Tibial nerve (tissue), 4 donors: ENCODE measurements at places on chromosomes 6 and 20. TPM values are rescaled to one million over a fixed set of nuclear protein-coding genes. Genes with fewer than 3 reads are reported as not detected.
A peak's percentile ranks its signal among the peaks of the same experiment; 100 is the strongest.

DNA sequence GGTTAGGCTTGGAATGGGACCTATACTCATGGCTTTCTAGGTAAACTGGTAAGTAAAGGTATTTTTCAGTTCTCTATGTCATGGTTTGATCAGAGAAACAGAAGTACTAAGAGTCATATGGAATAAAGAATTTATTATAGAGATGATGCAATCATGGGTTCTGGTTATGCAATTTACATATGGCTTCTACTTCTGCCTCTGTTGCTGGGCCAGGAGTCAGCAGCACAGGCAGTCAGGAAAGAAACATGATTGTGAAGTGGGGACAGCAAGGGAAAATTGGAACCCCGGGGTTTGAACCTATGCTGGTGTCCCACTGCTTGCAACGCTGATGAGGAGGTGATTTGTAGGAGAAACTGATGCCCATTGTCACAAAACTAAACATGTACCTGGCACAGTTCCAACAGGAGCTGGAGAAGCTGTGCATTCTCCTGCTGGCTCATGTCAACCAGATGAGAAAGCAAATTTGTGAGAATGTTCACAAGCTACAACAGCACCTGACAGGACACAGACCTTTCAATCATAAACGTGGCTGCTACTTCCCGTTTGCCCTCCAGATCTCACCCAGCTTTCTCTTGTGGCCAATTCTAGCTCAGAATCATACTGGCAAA, 887.1 kb downstream of the TFAP2A start:
- DNase-seq: no peak
- no peak overlapping the region for H3K27ac ChIP-seq
- H3K27me3 ChIP-seq: no peaks in the 10 kb centered on the region
- H3K4me3 ChIP-seq: no peak overlapping the region
- H3K36me3 ChIP-seq: no peaks in the 10 kb centered on the region
- no peaks in the 10 kb centered on the region for H3K4me1 ChIP-seq

DNA sequence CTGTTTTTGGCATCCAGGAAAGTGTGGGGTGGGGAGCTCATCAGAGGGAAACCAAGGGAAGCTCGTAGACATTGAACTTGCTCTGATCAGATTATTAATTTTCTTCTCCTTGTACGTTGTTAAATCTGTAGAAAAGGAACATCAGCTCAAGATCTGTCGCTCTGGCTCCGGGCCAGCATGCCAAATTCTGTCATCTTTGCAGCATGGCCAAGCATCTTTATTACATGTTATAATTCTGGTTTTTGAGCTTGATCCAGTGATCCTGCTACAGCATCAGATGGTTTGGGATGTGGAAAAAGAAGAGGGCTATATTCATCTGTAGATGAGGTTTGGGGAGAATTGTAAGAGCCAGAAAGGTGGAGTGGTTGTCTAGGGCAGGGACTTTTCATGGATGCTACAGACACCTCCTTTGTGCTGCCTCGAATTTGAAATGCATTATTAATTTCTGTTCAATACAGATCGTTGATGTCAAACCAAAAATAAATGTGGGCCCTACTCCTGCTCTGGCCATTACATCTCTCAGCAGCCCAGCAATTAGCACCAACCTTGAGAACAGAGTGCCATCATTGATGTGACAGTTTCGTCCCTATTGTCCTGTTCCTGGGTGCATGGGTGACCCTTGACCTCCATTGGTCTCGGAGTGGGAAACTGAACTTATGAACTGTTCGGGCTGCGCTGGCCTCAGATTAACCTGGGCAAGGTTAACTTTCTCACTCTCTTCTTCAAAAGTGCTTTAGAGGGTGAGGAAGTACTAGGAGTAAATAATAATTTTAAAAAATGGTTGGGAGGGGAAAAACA, 250.8 kb downstream of the SOX4 start:
- peaks cover 37% of the 10 kb centered on the region for H3K4me1 ChIP-seq
- DNase-seq: no peak
- H3K27me3 ChIP-seq: no peaks in the 10 kb centered on the region
- H3K36me3 ChIP-seq: no peaks in the 10 kb centered on the region
- no peak overlapping the region for H3K4me3 ChIP-seq
- H3K27ac ChIP-seq: no peak overlapping the region

GRCh38 chr6:34232901-34233300, 3.8 kb upstream of the HMGA1 start:
- no peak overlapping the region for H3K27ac ChIP-seq
- H3K4me1 ChIP-seq: peaks cover 26% of the 10 kb centered on the region
- H3K36me3 ChIP-seq: no peaks in the 10 kb centered on the region

DPPA5 gene
- total RNA-seq: not detected

TMEM244 gene
- total RNA-seq: not detected

GRCh38 chr6:147990159-147990558, 352.5 kb upstream of the SASH1 start:
- no peaks in the 10 kb centered on the region for H3K36me3 ChIP-seq
- no peak for DNase-seq
- no peaks in the 10 kb centered on the region for H3K4me1 ChIP-seq
- no peak overlapping the region for H3K4me3 ChIP-seq
- no peak overlapping the region for H3K27ac ChIP-seq
- no peaks in the 10 kb centered on the region for H3K27me3 ChIP-seq

DNA sequence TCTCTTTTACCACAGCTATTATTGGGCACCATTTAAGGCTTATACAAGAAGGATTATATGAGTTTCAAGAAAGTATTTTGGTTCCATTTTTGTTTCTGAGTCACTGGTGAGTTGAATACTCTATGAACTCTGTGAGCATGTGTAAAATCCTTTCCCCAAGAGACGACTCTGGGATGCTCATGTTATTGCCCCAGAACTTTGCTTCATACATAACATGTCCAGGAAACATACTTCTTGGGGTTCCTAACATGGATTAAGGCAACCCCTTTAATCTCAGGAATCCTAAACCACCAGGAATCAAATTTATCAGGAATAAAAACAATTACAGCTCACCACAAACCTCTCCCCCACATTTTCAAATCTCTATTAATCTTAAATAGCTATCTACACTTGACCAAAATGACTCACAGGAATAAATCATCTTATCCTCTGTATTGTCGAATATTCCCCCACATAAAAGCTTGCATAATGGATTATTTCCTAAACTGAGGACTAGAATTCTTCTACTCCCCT, 117.5 kb upstream of the COL21A1 start:
- no peak overlapping the region for H3K4me3 ChIP-seq
- peaks cover 16% of the 10 kb centered on the region for H3K4me1 ChIP-seq
- no peaks in the 10 kb centered on the region for H3K36me3 ChIP-seq

DNA sequence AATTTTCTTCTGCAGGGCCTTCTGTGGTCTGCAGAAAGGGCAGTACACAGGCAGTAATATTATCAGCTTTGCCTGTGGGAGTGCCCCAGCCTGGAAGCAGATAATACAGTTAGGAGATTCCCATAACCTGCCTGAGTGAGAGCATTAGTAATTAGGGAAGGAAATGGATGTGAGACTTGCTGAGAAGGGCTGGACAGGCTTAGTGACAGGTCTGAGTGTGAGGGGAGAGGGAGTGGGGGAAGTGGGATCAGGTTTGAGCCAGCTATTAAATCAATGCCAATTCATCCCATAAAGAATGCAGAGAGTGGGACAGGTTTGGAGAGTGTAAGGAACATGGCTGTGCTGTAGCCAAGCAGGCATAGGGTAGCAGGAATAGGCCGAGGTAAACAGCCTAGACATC, 10.1 kb upstream of the CFAP206 start:
- no peak overlapping the region for H3K4me3 ChIP-seq
- no peak for DNase-seq
- no peaks in the 10 kb centered on the region for H3K4me1 ChIP-seq

DNA sequence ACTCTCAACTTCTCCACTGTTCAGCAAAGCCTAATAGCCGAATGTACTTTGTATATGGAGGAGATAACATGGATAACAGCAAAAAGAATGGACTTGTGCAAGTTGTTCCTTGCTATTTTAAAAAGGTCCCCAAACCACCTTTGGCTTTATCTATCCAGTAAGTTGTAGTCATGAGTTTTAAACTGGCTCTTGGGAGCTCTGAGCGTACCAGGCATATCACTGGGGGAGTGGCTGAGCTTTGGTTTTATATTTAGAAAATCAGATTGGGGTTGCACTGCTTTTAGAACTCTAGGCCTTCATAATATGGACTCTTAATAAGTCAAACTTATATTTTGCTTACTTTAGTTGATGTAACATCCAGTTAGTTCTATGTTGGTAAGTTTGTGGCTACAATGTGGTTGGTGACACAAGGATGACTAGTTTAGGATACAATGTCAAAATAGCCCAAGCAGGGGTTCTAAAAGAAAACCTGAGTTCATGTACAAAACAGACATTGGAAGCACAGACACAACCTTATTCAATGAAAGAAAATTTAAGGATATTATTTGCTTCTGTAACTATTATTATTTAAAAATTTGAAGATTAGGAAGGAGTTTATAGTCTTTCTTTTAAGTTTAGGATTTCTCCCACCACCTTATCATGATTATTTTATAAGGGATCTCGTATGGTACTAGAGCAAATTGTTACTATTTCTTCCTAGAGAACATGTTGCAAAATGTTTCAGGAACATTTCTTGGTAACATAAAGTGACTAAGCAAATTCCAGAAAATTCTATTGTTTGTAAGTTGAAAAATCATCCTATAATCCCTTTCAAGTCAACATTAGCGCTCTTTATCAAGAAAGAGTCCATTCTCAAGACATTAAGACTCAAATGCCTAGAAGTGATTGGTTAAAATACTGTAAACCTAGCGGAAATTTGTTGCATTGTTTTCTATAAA, 165.8 kb upstream of the SUPT3H start:
- DNase-seq: no peak
- no peaks in the 10 kb centered on the region for H3K36me3 ChIP-seq
- no peaks in the 10 kb centered on the region for H3K4me1 ChIP-seq
- no peaks in the 10 kb centered on the region for H3K27me3 ChIP-seq

ACTR5 gene
- total RNA-seq: 14.7 TPM

GRCh38 chr6:32234934-32235333, 11.1 kb upstream of the NOTCH4 start:
- H3K4me3 ChIP-seq: no peak overlapping the region
- H3K4me1 ChIP-seq: no peaks in the 10 kb centered on the region
- no peaks in the 10 kb centered on the region for H3K36me3 ChIP-seq
- H3K27ac ChIP-seq: peak overlapping the region; percentile 8

DNA sequence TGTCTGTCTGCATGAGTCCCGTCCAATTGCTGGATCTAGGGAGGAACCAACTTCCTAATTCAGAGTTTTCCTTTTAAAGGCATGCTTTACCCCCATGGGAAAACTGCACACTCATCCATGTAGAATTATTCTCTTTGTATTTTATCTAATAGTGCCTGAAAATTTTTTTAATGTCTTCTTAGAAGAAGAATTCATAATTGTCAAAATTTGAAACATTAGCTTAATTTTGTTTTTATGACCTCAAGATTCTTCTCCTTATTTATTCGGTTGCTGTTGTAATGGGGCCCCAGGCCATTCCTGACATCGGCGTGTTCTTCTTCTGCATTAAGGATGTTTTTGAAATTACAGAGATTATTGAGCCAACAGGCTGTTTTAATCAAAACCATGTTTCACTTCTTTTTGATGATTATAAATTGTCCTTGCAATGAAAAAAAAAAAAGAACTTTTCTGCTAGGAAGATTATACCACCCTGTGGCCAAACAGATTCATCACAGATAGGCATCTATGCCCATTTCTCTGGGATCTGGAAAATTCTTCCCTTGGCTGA, 100.3 kb downstream of the ZNF217 start:
- H3K4me1 ChIP-seq: no peaks in the 10 kb centered on the region
- no peaks in the 10 kb centered on the region for H3K27me3 ChIP-seq

- no peak for DNase-seq
- H3K36me3 ChIP-seq: no peaks in the 10 kb centered on the region
- no peak overlapping the region for H3K27ac ChIP-seq
- H3K27me3 ChIP-seq: no peaks in the 10 kb centered on the region
- no peaks in the 10 kb centered on the region for H3K4me1 ChIP-seq
Measured at GRCh38 chr20:1786486-1786885, 108.7 kb upstream of the SIRPA start.

DNA sequence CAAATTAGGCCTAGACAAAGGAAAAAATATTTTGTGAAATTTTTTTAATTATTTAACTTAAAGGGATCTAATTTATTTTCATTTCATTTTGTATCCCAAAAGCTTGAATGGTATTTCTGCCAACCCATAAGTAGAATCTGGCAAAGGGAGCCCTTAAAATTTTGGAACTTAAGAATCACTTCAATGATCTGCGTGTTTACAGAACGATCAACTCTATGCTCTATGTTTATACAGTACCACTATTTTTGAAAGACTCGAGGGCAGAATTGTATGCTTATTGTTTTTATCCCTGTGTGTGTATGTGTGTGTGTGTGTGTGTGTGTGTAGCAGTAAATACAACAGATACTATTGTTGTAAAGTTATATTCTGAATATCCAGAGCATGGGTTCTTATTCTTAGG, 39.2 kb downstream of the METTL24 start:
- no peaks in the 10 kb centered on the region for H3K36me3 ChIP-seq
- DNase-seq: no peak
- H3K4me3 ChIP-seq: no peak overlapping the region

NSFL1C gene
- 55.3 TPM for total RNA-seq

DNA sequence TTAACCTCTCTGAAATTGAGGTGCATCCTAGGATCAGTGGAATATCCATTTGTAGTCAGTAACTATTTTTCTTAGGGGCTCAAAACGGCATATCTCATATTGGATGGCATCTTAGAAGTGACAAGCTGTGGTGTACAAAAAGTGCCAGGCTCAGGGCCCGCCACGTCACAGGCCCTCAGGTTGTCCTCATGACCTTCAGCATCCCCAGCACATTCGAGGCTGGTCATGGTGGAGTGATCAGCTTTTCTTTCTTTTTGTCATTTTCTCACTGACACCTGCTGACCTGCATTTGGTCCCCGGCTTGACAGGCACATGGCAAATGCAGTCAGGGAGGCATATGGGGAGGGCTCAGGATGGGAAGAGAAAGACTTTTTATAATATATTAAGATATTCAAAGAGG, 7.1 kb upstream of the E2F1 start:
- no peak for DNase-seq
- H3K4me1 ChIP-seq: peaks cover 25% of the 10 kb centered on the region
- H3K36me3 ChIP-seq: no peaks in the 10 kb centered on the region
- no peaks in the 10 kb centered on the region for H3K27me3 ChIP-seq

DNA sequence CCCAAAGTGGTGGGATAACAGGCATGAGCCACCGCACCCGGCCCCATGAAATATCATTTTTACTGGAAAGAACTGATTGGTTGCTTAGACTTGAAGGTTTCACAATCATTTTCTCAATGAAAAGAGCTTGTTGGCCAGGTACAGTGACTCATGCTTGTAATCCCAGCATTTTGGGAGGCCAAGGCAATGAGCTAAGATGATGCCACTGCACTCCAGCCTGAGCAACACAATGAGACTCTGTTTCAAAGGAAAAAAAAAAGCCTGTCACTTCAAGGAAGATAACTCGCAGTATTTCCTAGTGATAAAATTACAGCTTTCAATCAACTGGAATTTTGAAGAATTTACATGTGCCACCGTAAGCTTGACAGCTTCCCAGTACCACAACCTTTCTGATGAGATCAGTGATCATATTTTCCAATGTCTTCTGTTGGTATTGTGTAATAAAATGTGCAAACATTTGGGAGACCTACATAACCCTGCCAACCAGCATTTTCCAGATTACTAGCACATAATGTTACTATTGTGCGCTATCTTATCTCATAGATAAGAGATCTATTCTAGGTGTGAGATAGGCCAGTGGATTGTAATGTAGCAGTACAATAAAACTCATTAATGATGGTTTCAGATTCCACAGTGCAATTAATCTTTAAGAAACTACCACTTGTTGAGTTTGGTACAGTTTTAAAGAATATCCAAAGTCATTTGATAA, 7.2 kb downstream of the PNLDC1 start:
- H3K27me3 ChIP-seq: no peaks in the 10 kb centered on the region
- peaks cover 9% of the 10 kb centered on the region for H3K36me3 ChIP-seq
- H3K27ac ChIP-seq: no peak overlapping the region
